ENCODE measurements at places on chromosomes 5 and 9.

DNA sequence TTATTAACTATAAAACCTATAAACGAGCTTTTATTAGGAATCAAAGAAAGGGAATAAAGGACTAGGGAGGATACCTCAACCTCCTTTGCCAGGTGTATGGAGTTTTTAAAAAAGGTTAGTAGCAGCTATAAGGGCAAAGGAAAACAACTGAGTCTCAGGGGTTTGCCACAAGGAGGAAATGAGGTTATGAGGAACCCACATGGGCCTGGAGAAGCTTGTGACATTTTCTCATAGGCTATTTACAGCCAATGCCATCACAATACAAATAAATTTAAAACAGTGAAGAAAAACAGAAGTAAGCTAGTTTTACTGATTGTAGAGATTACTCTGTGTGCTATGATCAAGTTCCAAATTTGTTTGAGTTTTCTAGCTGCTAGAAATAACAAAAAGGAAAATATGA is 92.6 kb downstream of the CDKN2A start:
- no peak for DNase-seq

DNA sequence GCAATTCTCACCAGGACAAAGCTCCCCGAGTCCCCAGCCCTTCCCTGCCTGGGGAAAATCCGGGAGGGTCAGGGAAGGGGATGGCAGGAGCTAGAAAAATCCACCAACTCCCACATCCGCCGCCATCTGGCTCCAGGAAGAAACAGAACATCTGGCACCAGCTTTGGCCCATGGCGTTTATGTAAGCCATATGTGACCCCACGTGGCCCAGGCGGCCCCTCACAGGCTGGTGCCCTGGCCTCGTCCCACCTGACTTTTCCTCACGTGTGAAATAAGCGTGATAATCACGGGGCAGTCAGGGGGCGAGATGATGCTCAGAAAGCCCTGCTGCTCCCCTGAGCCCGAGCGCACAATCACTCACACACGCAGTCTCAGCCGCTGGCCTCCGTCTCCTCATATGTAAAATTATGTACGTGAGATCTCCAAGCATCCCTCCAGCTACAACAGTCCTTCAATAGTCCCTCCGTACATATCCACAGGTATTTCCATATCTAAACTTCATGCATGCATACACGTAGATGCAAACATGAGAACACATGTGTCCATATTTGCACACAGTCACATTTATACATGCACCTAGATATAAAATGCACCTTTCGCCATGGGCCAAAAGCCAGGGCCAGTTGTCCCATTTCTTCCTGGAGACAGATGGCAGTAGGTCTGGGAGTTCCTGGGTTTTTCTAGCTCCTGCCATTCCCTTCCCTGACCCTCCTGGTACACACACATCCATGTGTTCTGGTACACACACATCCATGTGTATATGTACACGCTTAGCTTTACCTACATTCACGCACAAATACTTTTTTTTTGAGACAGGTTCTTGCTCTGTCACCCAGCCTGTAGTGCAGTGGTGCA is 28.9 kb downstream of the PLPP7 start:
- no peak for DNase-seq

- DNase-seq: no peak
These were observed 67.4 kb upstream of the CTSL start for GRCh38 chr9:87658511-87658910.

DNA sequence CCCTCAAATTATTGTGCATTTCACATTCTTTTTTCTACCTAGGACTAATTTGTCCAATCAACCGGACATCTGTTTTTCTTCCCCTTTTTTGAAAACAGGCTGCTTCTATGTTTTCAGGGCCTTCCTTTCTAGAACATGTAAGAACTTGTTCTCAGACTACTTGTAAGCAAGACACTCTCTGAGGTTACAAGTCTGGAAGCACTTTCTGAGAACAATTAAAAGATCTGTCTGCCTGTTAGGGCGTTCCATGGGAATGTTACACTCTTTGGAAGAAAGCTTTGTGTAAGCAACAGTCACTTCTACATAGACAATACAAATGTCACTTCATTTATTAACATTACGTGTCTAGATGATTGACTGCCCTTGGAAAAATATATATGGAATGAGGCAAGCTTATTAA is 50.9 kb upstream of the HSPB3 start:
- DNase-seq: no peak

DNA sequence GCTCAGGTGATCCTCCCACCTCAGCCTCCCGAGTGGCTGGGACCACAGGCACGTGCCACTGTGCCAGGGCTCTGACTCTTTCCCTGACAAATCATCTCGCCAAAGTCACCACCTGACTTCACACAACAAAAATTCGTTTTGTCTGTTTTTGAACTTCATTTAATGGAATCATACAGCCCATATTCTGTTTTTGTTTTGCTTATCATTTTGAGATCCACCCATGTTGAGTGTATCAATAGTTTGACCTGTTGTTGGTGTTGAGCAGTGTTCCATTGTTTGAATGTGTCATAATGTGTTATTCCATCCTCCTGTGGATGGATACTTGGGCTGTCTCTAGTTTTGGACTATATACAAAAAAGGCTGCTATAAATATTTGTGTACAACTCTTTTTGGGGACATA is 6.9 kb upstream of the UBE2D2 start:
- no peak for DNase-seq

DNA sequence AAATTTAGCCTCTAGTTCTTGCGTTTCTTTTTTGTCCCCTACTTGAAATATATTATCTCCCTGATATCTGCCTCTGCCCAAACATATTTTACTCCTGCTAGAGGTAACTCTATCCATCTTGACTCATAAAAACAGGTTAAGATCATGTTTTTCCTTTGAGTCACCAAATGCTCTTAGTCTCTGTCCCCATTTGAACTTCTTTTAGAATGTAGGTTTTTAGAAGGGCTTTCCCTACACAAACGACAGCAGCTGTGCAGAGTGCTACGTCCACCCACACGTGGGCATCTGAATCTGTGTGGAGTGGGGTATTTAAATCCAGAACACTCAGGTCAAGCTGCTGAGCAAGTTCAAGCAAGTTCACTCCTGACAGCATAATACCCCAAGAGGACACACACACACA is 2.2 kb downstream of the HSD17B3 start:
- DNase-seq: no peak

DNA sequence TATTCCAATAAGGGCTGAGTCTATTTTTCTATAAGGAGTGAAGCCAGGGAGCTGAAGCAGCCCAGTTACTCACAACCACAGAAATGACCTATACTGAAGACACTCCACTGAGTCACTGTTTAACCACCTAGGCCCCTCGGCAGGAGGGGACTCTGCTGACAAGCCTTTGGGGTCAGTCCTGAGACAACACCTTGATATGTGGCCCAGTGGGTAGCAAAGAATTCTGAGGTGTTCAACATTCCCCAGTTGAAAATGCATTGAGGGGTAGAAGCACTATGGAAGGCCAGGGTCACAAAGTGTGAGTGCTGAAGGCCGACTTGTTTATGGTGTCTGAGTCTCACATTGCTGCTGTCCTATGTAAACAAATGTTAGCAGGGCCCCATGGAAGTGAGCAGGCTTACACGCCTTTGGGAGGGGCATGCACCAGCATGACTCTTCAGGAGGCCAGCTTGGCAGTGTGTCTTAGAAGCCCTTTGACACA is 112.6 kb upstream of the NFIL3 start:
- DNase-seq: no peak

DNA sequence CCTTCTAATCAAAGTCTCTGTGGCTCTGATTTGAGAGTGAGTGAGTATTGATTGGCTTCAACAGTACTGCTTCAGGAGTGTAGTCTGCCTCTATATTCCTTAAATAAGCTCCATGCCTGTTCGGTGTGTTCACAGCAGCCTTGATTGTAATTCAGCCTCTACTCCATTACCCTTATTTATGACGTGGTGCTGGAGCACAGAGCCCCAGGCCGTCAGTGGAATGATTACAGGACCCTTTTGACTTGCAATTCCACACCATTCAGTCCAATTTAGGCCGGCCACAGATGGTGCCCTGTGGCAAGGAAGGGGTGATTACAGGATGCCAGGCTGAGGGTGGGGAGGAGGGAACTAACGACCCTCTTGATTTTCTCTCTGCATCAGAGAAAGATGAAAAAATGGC is 110.3 kb downstream of the ASTN2 start:
- no peak for DNase-seq

- no peak for DNase-seq
These were observed 4.7 kb downstream of the IRGM start for GRCh38 chr5:150851039-150851438.

- DNase-seq: no peak
These were observed 98.4 kb downstream of the LIX1 start for GRCh38 chr5:97044052-97044451.

- DNase-seq: no peak
These were observed 81.5 kb upstream of the AGXT2 start for GRCh38 chr5:35129276-35129675.

- DNase-seq: peak; percentile 80
These were observed 74.2 kb downstream of the NTNG2 start for GRCh38 chr9:132235894-132236661.

- DNase-seq: peak; percentile 78
These were observed 78.8 kb downstream of the F2RL2 start for GRCh38 chr5:76544268-76544926.

DNA sequence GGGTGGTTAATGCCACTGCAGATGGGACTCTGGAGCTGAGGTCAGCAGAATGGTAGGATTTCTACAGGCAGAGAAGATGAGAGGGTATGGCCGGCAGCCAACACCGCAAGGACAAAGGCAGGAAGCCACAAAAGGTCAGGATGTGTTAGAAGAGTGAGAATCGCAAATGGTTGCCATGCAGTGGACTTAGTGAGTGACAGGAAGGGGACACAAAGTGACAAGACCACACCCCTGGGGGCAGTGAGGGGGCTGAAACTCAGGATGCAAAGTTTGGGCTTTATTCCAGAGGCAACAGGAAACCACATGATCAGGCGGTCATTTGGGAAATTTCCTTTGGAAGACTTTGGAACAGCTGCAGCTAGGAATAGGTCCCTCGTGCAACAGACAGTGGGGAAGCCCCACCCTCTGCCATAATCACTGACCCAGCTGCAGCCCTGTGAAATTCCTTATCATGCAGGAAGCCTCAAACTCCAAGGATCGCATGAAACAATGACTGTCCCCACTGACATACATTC is 14.2 kb upstream of the CCDC180 start:
- DNase-seq: no peak

DNA sequence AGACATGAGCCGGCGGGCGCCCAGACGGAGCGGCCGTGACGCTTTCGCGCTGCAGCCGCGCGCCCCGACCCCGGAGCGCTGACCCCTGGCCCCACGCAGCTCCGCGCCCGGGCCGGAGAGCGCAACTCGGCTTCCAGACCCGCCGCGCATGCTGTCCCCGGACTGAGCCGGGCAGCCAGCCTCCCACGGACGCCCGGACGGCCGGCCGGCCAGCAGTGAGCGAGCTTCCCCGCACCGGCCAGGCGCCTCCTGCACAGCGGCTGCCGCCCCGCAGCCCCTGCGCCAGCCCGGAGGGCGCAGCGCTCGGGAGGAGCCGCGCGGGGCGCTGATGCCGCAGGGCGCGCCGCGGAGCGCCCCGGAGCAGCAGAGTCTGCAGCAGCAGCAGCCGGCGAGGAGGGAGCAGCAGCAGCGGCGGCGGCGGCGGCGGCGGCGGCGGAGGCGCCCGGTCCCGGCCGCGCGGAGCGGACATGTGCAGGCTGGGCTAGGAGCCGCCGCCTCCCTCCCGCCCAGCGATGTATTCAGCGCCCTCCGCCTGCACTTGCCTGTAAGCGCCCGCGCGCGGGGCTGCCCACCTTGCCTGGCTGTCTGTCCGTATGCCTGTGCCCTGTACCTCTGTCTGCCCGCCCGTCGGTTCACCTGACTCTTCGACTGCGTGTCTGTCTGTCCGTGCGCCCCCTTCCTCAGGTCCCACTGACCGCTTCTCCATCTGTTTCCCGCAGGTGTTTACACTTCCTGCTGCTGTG is 412 bp downstream of the FGF18 start:
- no peak for DNase-seq

- no peak for DNase-seq
These were observed 17.1 kb downstream of the STC2 start for GRCh38 chr5:173310861-173311785.

DNA sequence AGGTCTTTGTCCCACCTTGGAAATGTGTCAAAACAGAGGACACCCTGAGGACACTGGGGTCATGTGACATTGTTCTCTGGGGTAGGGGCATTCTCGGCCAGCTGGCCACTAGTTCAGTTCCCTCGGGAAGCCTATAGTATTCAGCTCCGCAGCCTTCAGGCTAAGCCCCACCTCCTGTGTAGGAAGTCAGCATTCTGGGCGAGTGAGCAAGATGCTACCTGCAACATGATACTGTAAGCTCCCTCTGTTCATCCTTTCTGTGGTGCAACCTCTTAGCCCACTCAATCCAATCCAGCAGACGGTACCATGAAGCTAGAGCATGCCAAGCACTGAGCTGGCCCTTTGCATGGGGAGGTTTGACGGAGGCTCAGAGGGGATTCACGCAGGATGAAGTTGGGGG is 5.3 kb downstream of the NTNG2 start:
- DNase-seq: no peak

DNA sequence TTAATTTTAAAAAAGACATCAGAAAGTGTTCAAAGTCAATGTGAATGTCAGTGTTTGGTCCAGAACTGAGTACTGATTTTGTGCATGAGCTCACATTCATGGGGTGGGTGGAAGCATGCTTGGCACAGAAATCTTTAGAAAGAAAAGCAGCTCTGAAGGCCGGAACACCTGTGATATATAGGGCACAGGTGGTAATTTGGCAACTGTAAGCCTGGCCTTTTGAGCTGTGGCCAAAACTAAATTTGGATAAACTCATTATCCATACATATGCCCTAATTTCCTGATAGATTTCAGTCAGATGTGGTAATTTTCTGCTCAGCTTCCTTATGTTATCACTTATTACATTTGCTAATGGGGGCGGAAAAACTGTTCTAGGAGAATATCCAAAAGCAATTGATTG is 211.4 kb downstream of the HCN1 start:
- no peak for DNase-seq
